Glomerular endothelial cell (primary cell): ENCODE measurements at places on chromosomes 6 and 20. TPM values are rescaled to one million over a fixed set of nuclear protein-coding genes. Genes with fewer than 3 reads are reported as not detected.

Gene SLC13A3
- total RNA-seq: 0.10 and 0.47 TPM in 2 replicates

Gene TAAR6
- not detected in 2 replicates for total RNA-seq

Gene TSBP1
- total RNA-seq: not detected in 2 replicates

Gene SRSF12
- total RNA-seq: 0.18 and 0.44 TPM in 2 replicates

DNA sequence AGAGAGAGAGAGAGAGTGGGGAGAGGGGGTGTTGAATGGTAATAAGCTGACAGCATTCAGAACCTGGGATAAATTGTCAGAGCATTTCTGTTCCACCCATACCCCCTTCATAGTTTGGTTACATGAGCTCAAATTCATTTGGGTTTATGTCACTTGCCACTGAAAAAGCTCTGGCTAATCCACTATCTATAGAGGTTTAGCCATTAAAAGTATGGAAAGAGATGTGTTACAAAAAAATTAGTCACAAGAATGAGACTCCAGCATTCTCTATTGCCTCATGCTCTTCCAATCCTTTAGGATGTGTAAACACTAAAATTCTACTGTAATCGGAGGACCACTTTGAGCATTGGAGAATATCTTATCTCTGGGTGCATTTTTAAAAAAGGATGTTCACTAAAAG lies 297.6 kb upstream of the TCF21 start:
- no peak for DNase-seq

DNA sequence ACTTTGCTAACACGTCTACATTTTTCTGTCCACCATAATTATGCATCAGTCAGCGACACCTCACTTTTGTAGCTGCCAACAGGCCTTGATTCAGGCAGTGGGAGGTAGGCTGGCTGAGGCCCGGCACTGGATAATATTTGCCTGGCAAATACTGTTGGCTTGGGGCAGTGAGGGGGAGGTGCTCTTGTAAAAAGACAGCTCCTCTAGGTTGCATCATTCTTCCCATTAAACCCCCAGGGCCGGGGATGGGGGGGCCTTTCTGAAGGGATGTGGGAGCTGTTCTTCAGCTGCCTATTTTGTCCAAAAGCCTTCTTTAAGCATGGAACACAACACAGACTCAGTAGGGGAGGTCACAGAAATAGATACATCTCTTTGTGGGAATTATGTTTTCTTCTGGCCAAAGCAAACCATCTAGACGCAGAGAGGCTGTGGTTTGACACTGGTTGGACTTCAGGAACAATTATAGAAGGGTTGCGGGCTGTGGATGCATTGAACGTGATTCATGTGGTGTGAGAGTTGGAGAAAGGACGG lies 338.3 kb upstream of the NT5E start:
- DNase-seq: no peak

- no peak for DNase-seq
These were observed 425.2 kb downstream of the HACE1 start for GRCh38 chr6:104434519-104434918.

- DNase-seq: no peak
These were observed 45.2 kb upstream of the NHSL1 start for GRCh38 chr6:138544501-138544900.

- no peak for DNase-seq
These were observed 20.3 kb downstream of the PHIP start for GRCh38 chr6:79057746-79058145.

- DNase-seq: no peak
These were observed 287.8 kb downstream of the CDH4 start for GRCh38 chr20:61539706-61540360.

DNA sequence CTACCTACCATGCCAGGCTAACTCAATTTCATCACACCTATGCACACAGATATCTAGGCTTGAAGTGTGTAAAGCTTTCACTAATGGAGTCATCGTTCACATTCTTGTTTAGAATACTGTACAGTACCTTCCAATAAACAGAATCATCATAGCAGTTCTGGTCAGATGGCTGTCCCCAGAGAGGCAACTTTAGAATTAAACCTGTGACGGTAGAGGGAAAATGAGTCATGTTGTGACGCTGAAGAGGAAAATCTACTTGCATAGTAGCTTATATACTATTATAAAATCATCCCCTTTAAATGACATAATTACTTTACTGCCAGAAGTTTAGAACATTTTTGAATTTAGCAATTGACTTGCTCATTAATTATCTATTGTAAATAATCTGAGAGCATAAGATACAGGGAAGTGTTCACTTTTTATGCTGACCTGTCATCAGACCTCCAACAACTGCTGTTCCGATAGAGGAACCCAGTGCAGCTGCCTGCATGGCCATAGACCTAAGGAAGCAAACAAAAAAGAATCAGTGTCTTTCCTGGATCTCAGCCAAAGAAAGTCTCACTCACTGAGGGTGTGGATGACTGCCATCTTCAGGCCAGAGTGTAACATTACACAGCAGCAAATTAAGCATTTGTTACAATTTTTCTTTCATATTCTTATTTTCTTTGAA lies 29.8 kb downstream of the RHAG start:
- peak; percentile 84 for DNase-seq
